ENCODE measurements at places on chromosomes 1 and 21.

GRCh38 chr1:14113841-14114567 is 414.0 kb downstream of the PRDM2 start:
- DNase-seq: no peak

- no peak for DNase-seq
These were observed 314.8 kb upstream of the C1orf87 start for GRCh38 chr1:60388092-60388987.

- no peak for DNase-seq
These were observed 1323.2 kb downstream of the AMY1C start for GRCh38 chr1:105072850-105073249.

DNA sequence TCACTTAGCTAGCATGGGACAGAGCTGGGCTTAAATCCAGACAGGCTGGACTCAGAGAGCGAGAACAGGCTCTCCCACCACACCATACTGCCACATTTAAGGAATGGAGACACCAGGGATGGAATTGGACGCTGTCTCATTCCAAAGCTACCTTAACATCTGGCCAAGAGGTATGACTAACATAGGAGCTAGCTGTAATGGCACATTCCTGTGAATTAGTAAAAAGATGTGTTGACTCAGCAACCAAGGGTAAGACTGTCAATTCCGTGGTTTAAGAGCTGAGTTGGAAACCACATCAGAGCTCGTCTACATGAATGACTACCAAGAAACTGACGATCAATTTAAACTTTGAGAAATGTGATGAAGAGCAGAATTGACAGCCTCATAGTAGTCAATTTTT is 8.3 kb upstream of the TNFRSF9 start:
- DNase-seq: no peak

GRCh38 chr21:38902608-38903445 is 97.1 kb downstream of the ETS2 start:
- no peak for DNase-seq

DNA sequence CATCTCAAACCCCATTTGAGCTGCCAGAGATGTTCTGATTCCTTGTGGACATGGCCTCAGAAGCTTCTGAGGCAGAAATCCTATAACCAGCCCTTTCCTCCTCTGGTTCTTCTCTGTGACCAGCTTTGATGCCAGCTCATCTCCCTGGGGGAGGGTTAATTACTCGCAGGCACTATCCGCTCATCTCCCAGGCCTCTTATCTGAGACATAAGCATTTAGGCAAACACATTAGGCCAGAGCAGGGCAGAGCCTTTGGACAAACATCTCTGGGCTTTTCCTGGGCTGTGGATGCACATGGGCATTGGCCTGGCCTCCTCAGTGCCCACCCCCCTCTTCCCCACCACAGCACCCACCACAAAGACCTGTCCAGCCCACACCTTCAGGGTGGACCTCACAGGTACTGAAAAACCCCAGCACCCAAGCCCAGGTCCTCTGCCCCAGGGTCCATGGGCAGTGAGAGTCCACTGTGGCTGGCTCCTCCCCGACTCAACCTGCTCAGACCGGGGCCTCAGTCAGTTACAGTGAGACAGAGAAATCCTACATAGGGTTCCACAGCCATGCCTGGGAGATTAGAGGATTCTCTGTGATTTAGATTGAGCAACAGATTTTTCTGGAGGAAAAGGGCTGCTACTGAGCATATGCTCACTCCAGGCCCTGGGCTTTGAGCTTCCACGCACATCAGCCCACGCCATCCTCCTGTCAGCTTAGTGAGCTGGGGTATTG is 26.9 kb downstream of the IGSF21 start:
- no peak for DNase-seq
